ENCODE measurements at places on chromosomes 7 and 10.

DNA sequence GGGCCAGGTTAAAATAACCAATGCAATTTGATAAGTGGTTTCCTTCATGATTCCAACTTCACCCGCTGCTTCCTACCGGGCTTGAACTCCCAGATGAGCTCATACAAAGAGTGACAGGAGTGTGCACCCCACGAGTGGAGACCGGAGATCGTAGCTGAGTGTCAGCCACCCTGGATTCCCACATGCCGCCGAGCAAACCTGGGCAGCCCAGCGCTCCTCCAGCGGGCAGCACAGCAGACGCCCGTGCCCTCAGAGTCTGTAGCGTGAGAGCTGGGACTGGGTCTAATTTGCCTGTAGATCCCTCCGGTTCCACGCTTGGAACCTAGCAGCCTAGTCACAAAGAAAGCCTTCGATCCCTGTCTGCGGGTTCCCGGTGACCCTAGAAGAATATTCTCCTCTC is 476.1 kb upstream of the MGMT start:
- no peak for DNase-seq

DNA sequence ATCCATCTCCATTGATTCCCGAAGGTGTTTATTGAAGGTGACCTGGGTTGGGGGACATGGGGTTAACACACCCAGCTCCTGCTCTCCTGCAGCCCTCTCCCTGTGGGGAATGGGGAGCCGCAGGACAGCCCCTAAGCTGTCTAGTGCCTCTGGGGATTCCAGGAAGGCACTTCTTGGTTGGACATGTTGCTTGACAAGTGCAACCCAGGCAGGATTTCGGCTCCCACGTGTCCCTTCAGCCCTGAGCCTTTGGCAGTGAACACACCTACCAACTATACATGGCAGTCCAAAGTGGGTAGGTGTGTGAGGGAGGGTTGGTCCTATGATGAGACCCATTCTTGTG is 43.9 kb downstream of the DOCK1 start:
- DNase-seq: no peak

GRCh38 chr10:114687459-114687858 is 29.4 kb upstream of the ABLIM1 start:
- no peak for DNase-seq

GRCh38 chr7:121428855-121429489 is 32.9 kb upstream of the FAM3C start:
- DNase-seq: no peak

DNA sequence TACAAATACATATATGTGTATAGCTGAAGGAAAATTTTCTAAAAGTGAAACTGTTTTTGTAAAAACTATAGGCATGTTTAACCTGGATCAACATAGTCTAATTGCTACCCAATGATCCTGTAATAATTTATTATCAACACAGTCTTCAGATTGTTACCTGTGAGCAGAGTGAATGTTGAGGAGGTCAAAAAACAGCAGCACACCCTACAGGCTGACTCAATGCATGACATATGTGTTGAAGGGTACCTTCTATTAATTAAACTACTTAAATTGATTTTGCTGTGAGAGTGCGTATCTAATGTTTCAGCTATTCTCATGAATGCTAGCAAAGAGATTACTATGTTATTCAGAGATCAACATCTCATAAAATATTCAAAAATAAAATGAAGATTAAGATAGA is 411.4 kb downstream of the TNS3 start:
- no peak for DNase-seq

GRCh38 chr10:42776681-42777080 is 5.9 kb upstream of the BMS1 start:
- no peak for DNase-seq

- no peak for DNase-seq
Measured at GRCh38 chr7:111990643-111991042, 215.6 kb downstream of the DOCK4 start.

- no peak for DNase-seq
Measured at GRCh38 chr10:72414642-72415041, 59.9 kb upstream of the DNAJB12 start.

GRCh38 chr7:101747879-101748345 is 69.5 kb upstream of the CUX1 start:
- DNase-seq: no peak

GRCh38 chr7:117308891-117309290 is 14.0 kb downstream of the WNT2 start:
- DNase-seq: no peak

- no peak for DNase-seq
Measured at GRCh38 chr7:140661124-140661523, 11.6 kb upstream of the ADCK2 start.

DNA sequence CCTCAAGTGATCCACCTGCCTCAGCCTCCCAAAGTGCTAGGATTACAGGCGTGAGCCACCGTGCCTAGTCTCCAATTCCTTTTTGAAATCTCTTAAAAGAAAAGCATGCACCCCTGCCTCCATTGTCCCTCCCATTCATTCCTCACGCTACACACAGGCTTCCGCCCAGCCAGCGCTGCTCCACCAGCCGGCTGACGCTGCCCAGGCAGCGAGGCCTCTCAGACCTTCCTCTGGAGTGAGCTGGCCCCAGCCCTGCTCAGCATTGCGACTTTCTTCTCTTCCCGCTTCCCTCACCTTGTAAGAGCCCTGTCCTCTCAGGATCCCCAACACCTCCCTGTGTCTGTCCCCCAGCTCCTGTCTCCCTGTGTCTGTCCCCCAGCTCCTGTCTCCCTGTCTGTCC is 23.6 kb downstream of the RGS10 start:
- no peak for DNase-seq

GRCh38 chr10:6973899-6974298 is 393.8 kb upstream of the PRKCQ start:
- DNase-seq: peak; percentile 17

DNA sequence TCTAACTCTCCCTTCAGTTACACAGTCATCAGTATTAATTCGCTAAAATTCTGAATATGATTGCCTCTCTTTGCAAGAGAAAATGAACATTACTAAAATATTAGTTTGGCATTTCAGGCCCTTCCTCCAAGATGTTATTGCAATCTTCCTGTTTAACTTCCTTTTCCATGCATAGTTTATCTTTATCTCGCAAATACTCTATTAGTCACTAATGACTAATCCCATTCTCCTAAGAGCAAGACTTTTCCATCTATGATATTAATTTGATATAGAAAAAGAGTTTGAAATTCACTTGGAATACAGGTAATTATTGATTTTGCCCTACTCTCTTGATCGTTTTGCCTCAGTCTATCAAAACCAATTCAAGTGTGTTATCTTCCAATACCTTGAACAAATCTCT is 41.8 kb upstream of the SEMA3A start:
- no peak for DNase-seq

DNA sequence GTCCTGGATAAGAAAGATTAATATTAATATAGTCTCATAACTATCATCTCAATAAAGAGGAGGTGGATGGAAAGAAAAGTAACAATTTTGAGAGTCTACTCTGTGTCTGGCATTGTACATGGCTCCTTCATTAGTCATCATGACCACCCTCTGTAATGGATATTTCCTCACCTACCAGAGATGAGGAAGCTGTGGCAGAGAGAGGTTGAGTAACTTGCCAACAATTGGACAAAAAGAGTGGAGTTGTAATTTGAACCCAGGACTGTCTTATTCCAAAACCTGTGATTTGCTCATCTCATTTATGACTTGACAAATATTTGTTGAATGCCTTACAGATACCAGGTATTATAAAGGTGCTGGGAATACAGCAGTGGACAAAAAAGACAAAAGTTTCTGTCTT is 2.1 kb upstream of the IDE start:
- DNase-seq: no peak

GRCh38 chr7:22055226-22055625 is 109.5 kb upstream of the CDCA7L start:
- DNase-seq: no peak

DNA sequence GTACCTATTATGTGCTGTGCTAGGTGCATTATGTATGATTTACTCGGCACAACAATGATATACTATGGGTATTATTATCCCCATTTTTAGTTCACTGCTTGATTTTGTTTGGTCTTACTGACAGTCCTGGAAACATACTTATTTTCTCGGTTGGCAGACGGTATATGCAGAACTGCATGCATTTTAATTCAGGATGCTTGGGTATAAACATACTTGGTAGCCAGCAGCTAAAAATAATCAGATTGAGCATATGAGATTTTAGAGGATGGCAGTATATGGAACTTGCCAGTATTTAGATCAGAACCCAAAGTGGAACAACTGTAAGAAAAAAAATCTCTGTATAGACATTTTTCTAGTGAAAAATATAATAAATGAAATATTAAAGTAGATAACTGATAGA is 163.3 kb downstream of the DNAH11 start:
- DNase-seq: no peak

DNA sequence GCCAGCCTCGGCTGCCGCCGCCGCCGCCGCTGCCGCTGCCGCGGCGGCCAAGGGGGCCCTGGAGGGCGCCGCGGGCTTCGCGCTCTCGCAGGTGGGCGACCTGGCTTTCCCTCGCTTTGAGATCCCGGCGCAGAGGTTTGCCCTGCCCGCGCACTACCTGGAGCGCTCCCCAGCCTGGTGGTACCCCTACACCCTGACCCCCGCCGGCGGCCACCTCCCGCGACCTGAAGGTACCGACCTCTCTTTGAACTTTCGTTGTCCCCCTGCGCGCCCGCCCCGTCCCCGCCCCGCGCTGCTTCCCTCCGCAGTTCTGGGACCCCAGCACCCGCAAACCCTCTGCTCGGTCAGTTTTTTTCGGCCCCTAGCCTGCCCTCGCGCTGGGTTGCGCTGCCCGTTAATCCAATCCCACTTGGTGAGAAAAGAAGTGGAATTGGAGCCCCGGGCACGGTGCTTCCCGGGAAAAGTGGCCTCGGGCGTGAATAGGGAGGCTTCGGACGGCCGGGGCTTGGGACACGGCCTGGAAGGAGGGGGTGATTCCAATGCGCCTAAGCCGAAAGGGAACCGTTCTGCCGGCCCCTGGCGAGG is 543 bp downstream of the HMX3 start:
- no peak for DNase-seq

DNA sequence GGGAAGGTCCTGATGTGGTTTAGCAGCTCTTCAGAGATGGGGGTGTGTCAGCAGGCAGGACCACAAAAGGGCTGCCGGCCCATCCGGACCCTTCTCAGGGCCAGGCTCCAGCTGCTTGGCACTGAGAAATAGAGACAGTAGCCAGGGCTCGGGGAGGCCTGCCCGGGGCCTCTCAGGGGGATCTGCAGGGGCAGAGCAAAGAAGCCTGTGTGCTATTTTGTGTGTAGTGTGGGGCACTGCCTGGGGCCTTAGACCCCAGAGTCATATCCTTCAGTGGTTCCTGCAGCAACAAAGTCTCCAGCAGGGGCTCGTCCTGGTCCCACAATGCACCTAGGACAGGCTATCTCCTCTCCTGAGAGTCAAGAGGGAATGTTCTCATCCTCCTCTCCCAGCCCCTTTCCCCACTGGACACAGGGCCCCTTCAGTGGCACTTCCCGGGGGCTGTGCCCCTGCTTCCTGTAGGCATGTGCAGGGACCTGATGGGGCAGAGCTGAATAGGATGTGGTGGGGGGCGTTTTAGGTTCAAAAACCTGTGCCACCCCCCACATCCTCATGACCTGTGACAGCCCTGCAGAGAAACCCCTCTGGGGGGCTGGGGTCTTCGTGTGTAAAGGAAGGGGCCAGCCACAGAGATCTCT is 159.5 kb upstream of the RHEB start:
- no peak for DNase-seq

GRCh38 chr7:27209933-27210440 is 10.1 kb upstream of the HOXA13 start:
- DNase-seq: no peak

- no peak for DNase-seq
Measured at GRCh38 chr7:102412548-102412947, 16.4 kb downstream of the PRKRIP1 start.

GRCh38 chr10:88793712-88794299 is 8.7 kb upstream of the LIPM start:
- DNase-seq: peak; percentile 71

DNA sequence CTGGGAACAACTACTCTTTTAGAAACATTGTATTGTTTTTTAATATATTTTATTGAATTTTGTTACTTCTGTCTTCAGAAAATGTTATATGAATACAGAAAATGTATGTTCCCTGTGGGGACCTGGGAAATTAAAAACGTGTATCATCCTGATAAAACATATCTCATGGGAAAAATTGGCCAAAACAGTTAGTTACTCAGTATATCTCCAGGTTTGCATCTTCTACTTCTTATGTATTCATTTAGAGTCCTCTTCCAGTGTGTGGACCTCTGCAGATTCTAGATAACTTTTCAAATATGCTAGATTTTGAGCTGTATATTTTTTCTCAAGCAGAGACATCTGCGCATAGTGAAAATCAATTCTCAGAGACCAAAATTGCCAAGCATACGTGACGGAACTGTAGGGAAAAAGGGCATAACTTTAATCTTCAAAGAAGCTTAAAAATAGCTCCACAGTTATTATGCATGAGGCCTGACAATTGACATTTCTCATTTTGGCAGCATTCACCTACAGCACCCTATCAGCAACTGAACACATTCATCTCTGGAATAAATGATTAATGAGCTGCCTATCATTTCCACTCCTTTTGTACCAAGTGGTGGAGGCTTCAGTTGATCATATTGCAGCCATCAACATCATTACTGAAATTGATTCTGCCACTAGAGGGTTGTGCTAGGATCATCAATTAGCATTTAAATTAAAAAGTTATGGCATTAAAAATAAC is 26.4 kb upstream of the UMAD1 start:
- no peak for DNase-seq

DNA sequence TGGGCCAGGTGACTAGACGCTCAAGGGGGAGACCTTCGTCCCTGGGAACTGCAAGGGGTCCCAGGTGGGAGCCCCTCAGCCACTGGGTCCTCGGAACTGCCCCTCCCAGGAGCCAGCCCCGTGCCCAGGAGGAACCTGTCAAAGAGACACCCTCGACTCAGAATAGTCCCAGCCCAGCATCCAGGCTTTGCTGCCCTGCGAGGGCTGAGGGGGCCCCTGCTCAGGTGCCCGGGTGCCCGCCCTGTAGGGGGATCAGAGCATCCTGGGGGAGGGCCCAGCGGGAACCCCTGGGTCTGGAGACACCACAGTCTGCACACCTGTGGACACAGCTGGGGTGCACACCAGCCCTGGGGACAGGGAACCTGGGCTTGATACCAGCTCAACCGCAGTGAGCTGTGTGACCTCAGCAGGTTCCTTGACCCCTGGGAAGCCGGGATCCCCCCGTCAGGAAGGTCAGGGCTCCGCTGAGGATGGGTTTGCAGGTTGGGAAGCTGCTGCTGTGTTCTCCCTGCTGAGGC is 407 bp downstream of the ELN start:
- DNase-seq: no peak

DNA sequence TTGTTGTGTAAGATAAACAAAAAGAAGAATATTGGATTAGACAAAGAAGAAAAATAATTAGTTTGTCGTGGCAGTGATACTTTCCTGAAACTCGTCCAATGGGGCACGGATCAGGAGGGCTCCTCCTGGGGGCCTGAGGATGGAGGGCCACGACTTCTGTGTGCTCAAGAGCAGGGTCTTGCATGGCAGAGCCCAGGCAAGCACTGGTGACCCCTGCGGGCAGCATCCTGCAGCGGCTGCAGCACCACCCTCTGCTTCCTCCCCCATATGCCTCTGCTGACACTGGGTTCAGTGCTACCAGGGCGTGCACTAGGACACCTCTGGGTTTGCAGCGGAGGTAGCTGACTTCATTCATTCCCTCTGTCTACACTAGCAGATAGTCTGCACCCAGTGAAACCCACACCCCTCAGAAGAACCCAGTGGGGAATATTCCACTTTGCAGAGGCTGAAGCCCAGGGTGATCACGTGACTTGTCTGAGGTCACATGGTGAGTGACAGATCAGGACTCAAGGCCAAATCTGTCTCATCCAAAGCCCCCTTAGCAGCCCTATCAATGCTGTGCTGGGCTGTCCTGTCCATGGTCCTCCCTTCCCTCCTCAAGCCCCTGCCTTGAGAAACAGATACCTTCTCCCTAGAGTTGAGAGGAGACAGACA is 375.5 kb downstream of the TCERG1L start:
- no peak for DNase-seq

Measured in activated CD4-positive, alpha-beta T cell treated with anti-CD3 and anti-CD28 coated beads, Interleukin-2, Interleukin-6, amounts not matched to agents 100 ng/mL and 50 ng/mL, durations not matched to agents 16 hours and 8 hours (primary cell).